Effector memory CD4-positive, alpha-beta T cell (primary cell): ENCODE measurements at places on chromosomes 1 and 21.

DNA sequence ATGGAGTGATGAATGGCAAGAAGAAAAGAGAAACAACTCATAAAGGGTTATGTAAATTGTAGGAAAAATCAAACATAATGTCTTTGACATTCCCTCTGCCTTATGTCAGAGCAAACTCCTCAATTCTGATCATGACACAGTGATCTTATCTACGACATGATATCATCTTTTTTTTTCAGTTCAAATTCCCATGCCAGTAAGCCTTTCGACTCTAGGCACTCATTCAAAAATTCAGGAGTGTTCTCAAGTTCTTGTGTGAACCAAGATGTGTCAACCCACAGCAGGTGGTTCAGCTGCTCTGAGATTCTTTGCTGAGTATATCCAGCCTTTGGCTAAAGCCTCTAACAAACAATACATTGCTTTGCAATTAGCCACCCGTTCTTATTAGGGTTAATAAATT, 97.1 kb upstream of the ESRRG start:
- no peak for DNase-seq

- DNase-seq: no peak
Measured at GRCh38 chr1:38962113-38962512, 20.5 kb upstream of the RHBDL2 start.

GRCh38 chr1:181501612-181502011, 18.3 kb downstream of the CACNA1E start:
- no peak for DNase-seq

GRCh38 chr1:4986306-4986705, 331.9 kb downstream of the AJAP1 start:
- DNase-seq: no peak

DNA sequence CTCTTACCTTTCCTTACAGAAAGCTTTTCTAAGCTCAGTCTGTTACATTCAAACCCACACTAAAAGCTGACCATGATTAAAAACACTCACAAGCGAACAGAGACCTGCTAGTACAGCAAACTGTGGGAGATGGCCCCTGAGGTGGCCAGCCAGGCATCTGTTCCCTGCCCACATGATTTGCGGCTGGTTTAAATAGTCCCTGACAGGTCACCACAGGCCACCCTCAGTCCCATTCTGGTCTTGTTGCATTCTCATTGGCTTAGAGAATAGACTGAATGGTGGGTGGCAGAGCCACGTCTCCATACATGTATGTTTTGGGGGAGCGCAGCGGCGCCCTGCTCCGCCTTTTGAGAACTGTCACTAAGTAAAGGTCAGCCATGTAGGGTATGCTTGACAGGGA, 2.3 kb upstream of the ACTA1 start:
- no peak for DNase-seq

- DNase-seq: no peak
Measured at GRCh38 chr1:53579221-53580008, 120.2 kb downstream of the DMRTB1 start.

DNA sequence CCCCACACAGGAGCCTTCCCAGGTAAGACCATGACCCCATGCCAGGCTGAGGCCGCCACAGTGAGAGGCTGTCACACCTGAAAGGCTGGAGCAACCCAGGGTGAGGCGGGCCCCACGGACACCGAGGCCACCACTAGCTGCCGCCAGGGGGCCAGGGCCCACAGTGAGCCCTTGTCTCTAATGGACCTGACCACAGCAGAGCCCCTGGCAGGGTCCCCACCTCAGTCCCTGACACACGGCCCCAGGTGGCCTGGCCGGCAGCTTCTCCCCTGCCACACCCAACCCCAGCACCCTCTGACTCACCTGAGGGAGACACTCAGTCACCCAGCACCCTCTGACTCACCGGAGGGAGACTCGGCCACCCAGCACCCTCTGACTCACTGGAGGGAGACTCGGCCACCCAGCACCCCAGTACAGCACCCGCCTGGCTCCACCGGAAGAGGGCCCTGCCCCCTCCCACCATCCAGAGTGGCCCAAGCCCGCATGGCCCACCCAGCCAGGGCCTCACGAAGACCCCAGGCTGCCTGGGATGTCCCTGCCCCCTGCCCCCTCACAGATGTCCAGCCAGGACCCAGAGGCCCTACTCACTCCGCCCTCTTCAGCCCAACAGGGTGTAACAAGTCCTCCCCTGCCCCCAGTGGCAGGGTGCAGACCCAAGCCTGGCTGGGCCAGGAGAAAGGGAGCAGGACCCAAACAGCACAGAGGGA, 4.4 kb downstream of the DVL1 start:
- peak; percentile 29 for DNase-seq

DNA sequence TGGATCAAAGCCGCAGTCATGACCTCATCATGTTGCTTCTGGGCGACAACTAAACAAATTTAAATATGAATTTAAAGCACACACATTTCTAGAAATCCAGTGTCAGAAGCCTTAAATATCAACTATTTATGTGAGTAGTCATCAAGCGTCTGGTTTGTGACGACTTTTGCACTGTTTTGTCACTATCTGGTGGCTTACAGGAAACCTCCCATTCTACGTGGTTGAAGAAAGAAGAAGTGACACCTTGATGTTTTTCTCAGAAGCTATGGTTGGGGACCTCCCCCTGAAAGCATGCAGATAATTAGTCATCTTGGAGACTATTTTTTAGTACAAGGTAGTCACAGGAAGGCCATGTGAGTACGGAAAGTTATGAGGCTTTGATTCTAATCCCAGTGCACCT, 58.5 kb downstream of the TENT5C start:
- DNase-seq: peak; percentile 49

- no peak for DNase-seq
Measured at GRCh38 chr21:45225741-45226327, 61.9 kb downstream of the POFUT2 start.

GRCh38 chr1:87045761-87046304, 131.4 kb downstream of the HS2ST1 start:
- DNase-seq: no peak

- DNase-seq: no peak
Measured at GRCh38 chr21:37757606-37758376, 158.5 kb downstream of the KCNJ6 start.

DNA sequence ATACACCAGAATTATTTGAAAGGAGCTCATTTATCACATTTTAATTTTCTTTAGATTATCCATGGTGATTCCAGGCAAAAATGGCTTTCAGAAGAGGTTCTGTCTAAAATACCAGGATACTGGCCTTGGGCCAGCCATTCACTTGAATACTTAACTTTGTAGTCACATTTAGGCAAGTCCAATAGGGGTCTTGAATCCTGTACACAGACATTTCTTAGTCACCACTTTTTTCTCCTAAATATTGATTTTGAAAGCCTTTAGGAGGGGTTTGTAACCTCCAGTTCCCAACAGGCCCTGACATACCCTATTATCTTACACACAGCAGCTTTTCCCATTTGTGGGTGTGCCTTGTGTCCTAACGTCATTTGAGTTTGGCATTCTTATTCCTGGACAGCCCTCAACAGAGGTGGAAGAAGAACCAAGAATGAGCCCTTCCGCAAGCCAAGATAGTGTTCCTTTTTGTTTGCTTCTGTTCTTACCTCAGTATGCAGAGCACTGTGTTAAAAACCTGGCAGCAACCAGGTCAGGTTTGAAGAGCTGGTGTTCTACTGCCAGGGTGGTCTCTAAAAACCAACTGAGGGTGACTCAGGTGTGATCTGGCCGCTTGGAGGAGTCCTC, 19.5 kb downstream of the MAP3K7CL start:
- DNase-seq: no peak

DNA sequence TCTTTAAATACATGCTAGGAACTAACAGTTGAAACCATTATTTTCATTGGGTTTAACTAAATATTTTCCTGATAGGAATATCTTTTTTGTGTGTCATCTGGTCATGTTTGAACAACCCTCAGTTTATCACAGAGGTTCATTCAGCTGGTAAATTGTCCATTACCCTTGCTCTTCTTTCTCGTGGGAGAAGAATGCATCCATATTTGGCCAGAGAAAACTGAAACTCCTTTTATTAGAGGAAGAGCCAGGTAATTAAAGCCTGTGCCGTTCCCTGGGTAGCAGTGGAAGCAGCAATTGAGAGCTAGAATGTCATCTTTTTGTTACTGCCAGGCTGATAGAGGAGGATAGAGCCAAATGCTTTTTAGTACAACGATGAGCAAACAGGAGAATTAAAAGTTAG, 587.2 kb upstream of the ZRANB2 start:
- no peak for DNase-seq

DNA sequence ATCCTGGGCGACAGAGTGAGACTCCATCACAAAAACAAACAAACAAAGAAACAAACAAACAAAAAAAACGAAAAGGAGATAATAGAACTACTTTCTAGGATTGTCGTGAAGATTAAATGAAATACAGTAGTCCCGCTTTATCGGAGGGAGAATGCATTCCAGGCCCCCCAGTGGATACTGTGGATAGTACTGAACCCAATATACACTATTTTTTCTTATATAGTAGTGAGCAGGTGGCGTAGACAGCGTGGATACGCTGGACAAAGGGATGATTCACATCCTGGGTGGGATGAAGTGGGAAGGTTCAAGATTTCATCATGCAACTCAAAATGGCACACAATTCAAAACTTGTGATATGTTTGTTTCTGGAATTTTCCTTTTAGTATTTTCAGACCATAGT, 8.0 kb downstream of the SLC35F3 start:
- DNase-seq: no peak

DNA sequence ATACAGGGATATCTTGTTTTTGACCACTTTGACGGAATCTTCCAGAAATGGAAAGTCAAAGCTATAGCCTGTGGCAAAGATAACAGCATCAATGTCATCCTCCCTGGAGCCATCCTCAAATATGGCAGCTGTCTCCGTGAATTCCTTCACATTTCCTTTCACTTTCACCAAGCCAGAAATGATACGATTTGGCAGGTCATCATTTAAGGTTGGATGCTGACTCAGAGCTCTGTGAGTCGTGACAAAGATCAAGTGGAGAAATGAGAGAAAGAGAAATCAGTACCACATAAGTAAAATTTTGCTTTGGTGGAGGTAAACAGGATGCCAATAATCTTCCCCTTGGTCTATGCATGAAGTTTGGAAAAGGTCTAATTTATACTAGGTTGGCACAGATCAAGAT, 23.9 kb downstream of the FMO5 start:
- no peak for DNase-seq

DNA sequence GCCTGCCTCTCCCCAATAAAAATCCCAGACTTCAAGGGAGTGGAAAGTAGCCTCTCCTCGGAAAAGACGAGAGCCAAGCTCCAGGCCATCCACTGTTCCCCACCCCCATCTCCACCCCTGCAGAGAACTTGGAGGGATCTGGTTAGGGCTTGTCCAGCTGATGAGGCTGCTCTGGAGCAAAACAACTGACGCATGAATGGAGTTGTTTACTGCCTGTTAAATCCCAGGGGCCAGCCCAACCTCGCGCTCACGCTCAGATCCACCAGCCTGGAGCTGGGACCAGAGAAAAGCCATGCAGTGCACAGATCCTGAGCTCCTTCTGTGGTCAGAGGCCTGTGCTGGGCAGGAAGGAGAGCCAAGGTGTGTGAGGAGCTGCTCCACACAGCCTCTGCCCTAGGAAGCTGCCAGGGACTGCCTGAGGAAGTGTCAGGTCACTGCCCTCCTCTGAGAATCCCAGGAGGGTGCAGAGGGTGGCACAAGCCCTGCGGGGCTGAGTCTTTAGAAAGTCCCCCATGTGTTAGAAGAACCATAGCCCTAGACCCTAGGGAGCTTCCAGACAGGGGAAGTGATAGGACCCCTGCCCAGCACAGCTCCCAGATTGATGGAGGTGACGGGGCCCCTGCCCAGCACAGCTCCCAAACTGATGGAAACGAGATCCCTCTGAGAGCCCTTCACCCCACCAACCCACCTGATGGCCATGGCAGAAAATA, 109.0 kb upstream of the IPO9 start:
- no peak for DNase-seq

DNA sequence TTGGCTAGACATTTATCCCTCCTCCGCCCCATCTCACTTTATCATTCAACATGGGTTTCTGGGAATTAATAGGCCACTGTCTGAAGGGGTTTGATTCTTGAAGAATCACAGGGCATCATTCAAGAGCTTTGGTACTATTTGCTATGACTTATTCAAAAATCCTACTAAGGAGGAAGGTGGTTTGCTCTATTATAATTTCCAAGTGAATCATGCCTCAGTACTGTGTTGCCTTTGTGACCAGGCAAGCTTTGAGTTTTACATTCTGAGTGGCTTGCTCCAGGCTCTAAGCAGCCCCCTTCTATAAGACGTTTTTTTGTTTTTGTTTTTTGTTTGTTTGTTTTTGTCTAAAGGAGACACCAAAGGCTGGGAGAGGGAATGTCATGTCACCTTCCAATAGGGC, 2.6 kb downstream of the C1orf21 start:
- DNase-seq: no peak

DNA sequence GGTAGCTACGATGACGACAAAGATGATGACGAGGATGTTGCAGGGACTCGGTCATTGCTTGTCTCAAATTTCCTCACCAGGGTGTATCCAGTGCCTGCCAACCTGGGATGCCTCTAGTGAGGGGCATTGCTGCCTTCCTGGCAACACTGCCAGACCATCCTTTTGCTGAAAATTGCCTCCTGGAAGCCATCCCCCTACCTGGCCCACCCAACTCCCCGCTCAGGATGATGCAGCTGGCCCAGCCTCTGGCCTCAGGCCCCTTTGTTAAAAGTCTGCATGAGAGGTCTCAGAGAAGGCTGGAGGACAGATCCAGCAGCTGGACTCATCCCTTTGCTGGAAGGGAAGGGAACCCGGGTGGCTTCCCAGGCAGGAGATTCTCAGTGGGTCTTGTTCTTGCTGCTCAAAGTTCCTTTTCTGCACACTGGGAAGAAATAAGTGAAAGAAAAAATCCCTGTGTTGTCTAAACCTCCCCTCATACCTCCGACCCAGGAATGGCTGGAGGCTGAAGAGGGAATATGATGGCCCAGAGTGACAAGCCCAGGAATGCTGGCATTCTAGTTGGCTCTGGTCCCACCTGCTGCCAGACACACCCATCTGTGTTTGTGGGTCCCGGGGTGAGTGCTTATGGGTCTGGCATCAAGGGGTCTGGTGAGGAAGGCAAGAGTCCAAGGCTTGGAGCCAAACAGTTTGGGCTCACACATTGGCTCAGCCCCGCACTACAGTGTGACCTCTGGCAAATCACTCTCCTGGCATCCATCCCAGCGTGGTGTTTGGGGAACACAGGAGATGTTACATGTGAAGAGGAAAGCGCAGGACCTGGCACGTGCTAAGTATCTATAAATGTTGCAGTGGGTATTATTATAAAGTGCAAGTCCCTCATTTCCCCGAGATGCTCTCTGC, 6.7 kb upstream of the FNDC5 start:
- no peak for DNase-seq
